ENCODE measurements at places on chromosomes 11 and 22.

DNA sequence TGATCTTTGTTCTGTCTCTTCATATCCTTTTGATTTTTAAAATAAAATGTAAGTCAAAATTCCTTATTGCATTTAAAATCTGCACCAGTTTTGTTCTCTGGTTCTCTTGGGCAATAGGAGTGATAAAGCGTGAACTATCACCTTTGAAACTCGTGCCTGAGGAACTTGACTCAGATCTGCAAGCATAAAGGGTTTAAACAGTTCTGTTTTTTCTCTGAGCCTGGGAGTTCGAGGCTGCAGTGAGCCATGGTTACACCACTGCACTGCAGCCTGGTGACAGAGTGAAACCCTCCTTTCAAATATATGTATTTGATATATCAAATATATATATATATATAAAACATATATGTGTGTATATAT is 38.9 kb upstream of the CLMP start:
- DNase-seq: no peak

GRCh38 chr11:20031155-20032001 is 128.9 kb downstream of the DBX1 start:
- DNase-seq: no peak

DNA sequence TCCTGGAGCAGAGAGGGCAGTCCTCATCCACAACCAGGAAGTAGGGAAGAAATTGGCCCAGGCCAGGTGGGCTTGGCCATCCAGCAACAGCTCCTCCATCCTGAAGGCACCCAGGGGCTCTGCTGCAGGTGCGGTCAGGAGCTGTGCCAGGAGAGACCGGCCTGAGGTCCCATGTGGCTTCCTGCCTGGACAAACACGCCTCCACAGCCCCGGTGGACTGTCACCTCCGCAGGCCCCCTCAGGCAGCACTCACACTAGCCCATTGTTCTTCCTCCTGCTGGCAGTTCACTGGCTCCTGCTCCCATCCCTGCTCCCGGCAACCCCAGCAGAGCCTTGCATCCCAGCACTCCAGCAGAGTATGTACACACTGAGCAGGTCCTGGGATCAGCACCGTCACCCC is 16.0 kb upstream of the POU2AF1 start:
- no peak for DNase-seq

- DNase-seq: no peak
Measured at GRCh38 chr11:12157241-12157661, 46.9 kb downstream of the MICAL2 start.

DNA sequence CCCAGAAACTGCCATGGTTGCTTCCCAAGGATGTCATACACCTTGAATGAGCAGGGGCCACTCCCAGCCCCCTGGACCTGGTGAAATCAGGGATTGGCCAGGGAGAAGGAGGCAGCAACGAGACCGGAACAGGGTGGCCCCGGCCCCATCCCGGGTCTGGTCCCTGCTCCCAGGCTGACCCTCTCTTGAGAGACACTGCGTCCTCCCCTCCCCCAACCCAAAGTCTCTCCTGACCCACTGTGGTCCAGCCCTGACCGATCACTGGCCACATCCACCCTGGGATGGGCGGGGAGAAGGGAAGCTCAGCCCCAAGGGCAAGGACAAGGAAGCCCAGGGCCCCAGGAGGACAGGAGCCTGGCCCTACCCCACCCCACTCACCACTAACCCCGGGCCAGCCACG is 12.4 kb downstream of the CYTH4 start:
- DNase-seq: no peak

- DNase-seq: no peak
Measured at GRCh38 chr22:36162127-36163034, 1.8 kb upstream of the APOL3 start.
